ENCODE measurements at places on chromosomes 16 and 17.

GRCh38 chr17:80479246-80479566 is 2.8 kb upstream of the NPTX1 start:
- DNase-seq, result no peak

DNA sequence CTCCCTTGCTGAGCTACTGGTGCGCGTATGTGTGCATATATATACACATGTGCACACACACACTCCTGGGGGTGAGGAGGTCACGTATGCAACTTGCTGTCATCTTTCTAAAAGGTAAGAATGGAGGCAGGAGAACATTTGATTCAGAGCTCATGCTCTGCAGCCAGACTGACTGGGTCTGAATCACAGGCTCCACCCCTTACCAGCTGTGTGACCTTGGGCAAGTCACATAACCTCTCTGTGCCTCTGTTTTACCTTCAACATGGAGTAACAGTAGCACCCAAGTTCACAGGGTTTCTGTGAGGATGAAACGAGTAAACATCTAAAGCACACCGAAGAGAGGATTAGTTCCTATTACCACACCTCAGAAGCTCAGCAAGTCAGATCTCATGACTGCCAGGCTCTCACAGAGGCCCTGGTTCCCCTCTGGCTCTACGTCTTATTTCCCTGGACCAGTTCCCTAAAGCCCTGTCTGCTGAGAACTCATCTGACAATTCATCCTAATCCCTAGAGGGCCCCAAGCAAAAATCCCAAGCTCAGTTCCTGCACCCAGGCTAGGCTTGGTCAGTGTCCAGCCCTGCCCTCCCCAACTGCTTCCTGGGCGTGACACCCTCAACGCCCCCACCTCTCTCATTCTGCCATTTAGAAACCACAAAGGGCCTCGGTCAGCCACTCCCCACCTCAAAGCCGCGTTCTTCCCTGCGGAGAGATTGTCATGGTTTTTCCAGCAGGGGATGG is 28.7 kb downstream of the ABR start:
- DNase-seq, result no peak

- DNase-seq, result no peak
Measured at GRCh38 chr17:74785096-74785980, 9.2 kb upstream of the NAT9 start.

- no peak for DNase-seq
Measured at GRCh38 chr17:68289473-68289872, 1.5 kb downstream of the SLC16A6 start.

DNA sequence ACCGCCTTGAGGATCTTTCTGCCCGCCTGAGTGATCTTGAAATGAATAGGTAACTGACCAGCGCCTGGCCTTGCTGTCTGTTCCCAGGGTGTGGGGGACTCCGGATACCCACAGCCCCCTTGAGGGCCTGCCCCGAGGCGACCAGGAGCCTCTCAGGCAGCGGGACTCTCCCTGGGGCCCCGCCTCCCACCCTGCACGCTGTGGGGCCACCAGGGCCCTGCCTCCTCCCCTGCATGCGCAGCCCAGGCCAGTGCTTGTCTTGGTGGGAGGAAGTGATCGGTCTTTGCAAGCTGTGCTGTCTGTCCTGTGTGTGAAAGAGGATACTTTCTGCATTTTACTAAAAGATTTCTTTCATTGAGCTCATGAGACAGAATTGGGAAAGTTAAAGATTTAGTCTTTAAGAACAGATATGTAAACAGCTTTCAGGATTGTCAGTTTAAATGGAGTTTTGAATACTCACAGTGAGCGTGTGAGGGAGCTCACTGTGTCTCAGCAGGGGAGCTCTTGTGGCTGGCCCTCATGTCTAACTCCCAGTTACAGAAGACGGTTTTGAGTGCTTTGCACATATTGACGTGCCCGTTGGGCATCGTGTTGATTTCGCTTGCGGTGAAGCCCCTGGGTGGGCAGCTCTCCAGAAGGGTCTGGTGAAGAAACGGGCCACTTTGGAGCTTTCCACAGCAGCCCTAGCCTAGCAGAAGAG is 36.1 kb upstream of the CAPN15 start:
- DNase-seq, result no peak

- DNase-seq, result no peak
Measured at GRCh38 chr17:19410875-19411620, at the start of gene RNF112. Gene RNF112 (plus strand): TSS chr17:19411232. CDS start chr17:19411409, 177 bp downstream.

- DNase-seq, result no peak
Measured at GRCh38 chr16:86199871-86200695, 301.1 kb downstream of the IRF8 start.

- DNase-seq, result no peak
Measured at GRCh38 chr17:48030531-48030930, 7.1 kb downstream of the COPZ2 start.

DNA sequence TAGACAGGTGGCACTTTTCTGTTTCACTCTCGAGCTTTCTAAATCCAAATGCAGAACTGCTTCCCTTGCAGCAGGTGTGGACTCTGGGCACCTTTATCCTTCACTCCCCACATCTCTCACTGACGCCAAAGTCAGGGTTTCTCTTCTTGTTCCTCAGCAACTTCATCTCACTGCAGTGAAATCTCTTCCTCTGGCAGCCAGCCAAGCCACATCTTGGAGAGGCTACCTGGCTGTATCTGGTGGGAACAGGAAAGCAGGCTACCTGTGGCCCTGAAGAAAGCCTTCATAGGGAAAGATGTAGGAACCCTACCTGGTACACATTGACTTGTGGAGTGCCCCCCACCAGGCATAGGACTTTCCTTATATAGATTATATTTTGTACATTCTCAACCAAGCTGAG is 159.1 kb downstream of the UTP18 start:
- no peak for DNase-seq

DNA sequence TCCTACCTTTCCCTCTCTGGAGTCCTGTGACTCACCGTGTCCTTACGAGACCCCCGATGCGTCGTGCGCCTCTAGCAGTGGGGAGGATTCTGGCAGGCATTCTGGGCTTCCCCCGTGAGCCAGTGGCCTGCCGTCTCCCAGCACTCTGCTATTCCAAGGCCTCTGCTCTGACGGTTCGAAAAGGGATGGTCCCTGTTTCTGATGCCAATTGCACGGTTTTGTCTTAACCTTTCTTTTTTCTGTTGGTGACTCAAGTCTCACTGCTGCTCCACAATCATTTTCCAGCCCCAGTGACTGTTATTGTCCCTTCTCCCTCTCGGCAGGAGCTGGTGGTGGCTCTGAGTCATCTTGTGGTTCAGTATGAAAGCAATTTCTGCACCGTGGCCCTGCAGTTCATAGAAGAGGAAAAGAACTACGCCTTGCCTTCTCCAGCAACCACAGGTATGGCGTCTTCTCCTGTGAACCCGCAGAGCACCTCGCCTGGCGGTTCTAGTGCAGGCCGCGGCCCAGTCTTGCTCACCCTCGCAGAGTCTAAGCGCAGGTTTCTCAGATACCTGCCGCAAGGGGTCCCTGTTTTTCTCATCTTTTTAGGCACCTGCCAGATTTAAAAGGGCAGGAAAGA is 100.1 kb upstream of the CHMP6 start:
- peak; percentile 42 for DNase-seq

DNA sequence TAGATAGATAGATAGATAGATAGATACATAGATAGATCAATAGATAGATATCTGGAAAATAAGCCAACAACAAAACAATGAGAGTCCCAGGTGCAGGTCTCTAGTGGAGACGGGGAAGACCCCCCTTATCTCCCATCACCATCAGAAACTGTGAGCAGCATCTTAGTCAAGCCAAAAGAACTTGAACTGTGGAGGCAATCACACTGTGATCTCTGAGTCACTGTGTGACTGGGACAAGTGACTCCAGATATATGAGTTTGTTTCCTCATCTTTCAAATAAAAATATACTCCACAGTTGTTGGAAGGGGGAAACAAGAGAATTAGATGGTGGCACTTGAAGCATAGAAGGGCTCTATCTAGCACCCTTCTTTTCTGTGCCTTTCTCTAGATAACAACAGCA is 42.1 kb downstream of the NOG start:
- DNase-seq, result no peak

- no peak for DNase-seq
Measured at GRCh38 chr17:79513820-79514535, 96.9 kb downstream of the RBFOX3 start.

DNA sequence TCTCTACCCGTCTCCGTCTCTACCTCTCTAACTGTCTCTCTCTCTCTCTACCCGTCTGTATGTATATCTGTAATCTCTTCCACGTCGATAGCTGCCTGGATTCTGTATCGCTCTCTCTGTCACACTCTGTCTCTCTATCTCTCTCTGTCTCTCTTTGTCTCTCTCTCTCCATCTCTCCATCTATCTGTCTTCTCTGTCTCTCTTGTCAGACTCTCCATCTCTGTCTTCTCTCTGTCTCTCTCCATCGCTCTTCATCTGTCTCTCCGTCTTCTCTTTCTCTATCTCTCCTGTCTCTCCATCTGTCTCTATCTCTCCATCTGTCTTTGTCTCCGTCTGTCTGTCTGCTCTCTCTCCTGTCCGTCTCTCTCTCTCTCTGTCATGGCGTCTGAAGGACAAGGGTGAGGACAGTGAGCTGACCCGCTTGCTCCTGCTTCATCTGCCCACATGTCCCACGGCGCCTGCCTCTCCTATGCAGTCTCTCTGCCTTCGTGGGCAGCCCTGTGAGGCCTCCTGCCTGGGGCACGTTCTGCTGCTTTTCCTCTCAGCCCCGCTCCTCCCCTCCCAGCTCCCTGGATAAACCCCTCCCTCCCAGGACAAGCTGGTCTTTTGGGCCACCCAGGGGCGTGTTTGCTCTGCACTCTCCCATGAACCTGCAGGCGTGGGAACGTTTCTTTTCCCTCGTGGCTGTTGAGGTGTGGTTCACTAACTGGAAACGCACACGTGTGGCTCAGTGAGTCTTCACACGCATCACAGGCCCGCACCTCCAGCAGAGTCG is 18.9 kb downstream of the ACSF3 start:
- DNase-seq, result no peak

DNA sequence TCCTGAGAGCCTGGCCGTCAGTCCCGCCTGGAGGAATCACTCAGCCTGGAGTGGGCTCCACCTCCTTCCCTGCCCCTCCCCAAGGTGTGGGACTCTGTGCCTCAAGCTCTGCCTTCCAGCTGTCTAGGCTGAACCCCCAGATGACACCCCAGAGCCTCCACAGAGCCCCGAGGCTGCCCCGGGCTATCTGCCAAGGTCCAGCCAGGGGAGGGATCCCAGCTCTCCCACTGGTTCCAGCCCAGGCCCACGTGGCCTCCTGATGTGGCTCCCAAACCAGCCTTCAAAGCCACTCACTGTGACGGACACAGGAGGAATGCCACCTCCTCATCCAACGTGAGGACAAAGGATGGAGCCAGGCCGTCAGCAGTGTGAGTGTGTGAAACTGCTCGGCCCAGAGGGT is 45.6 kb upstream of the ENPP7 start:
- DNase-seq, result no peak
